M059J (cell line): ENCODE measurements at places on chromosomes 3 and 15. TPM values are rescaled to one million over a fixed set of nuclear protein-coding genes. Genes with fewer than 3 reads are reported as not detected.

The CHRD gene
- total RNA-seq = 0.42 TPM in 1 of 2 replicates, not detected in the other

The ZBTB20 gene
- total RNA-seq = 20.0 and 25.9 TPM in 2 replicates

- DNase-seq = peak; percentile 87
These were observed 407 bp downstream of the USP13 start for GRCh38 chr3:179653096-179653797.

The CYP8B1 gene
- not detected in 2 replicates for total RNA-seq

- no peak for DNase-seq
These were observed 91.7 kb upstream of the LPP start for GRCh38 chr3:188062216-188062615.

- peak; percentile 52 for DNase-seq
These were observed 9.0 kb upstream of the ADGRG7 start for GRCh38 chr3:100600181-100601042.
